ENCODE measurements at places on chromosomes 13 and 19. TPM values are rescaled to one million over a fixed set of nuclear protein-coding genes. Genes with fewer than 3 reads are reported as not detected.

GRCh38 chr13:80630685-80631121 lies 289.8 kb upstream of the SPRY2 start:
- no peak for DNase-seq

Gene TRMT1
- 28.3 TPM for total RNA-seq

Gene IGFL1
- total RNA-seq, result not detected

Gene NLRP7
- not detected for total RNA-seq

DNA sequence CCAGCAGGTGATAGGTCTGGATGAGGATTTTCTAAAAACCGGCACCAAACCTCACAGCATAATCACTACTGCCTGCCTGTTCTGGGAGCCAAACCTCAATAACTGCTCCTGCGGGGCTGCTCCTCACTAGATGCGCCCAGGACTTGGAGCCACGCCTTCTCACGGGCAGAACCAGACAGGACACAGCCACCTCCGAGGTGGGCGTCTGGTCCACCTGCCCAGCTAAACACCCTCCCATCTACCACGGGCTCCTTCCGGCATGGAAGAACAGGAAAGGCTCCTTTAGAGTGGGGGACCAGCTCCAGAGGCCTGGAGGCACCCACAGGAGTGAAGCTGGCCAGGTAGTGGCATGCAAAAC lies 73.5 kb downstream of the PEPD start:
- DNase-seq, result no peak

- DNase-seq, result no peak
Measured at GRCh38 chr19:44912854-44913253, 1.6 kb upstream of the APOC1 start.

Gene LYPD3
- total RNA-seq, result not detected

Gene ARRDC2
- total RNA-seq, result 1.9 TPM

GRCh38 chr13:110836605-110836903 lies 78.3 kb downstream of the ANKRD10 start:
- no peak for DNase-seq

DNA sequence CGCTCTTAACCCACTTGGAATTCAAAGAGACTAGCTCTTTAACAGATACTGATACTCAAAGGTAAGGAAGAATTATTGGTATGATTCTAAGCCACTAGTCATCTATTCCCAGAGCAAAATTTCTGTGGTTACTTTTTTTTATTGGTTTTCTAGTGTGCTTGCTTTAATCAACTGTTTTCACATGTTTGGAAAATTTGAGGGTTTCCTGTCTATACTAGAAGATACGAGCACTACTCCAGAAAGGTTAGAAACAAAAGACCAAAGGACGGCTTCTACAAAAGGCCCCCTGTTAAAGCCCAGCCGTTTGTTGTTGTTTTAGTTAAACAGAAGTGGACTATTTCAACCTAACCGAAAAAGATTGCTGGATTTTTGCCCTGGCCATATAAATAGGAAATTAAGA lies 18.5 kb upstream of the LPAR6 start:
- DNase-seq, result no peak

DNA sequence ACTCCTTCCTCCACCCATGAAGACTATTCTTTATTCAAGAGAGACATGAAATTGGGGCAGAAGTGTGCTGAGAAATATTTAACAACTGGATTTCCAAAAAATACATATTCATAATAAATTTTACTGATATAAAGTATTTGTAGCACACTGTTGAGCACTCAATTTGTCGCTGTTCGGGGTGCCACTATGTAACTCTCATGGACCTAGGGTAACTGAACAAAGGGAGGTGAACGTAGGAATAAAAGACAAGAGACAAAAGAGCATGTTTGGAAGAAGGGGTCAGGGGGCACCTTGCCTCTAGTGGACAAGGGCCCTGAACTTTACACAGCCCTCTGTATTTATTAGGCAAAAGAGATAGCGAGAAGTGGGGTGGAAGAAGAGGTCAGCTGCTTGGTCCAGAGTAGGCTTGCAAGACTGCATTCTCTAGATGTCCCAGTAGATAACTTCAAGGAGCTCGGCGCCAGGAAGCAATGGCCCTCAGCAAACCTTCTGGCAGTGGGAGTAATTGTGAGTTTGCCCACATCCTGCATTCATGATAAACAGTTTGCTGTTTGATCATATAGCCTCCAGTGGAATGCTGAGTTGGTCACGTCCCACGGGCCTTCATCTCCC lies 4.5 kb upstream of the ZNF175 start:
- DNase-seq, result no peak

Gene TEX101
- total RNA-seq, result not detected

- DNase-seq, result peak; percentile 62
Measured at GRCh38 chr19:36215276-36216123, 594 bp downstream of the ZNF146 start.

- peak; percentile 8 for DNase-seq
Measured at GRCh38 chr19:43618921-43619261, 538 bp downstream of the ZNF428 start.

Gene PSG11
- 0.28 TPM for total RNA-seq

DNA sequence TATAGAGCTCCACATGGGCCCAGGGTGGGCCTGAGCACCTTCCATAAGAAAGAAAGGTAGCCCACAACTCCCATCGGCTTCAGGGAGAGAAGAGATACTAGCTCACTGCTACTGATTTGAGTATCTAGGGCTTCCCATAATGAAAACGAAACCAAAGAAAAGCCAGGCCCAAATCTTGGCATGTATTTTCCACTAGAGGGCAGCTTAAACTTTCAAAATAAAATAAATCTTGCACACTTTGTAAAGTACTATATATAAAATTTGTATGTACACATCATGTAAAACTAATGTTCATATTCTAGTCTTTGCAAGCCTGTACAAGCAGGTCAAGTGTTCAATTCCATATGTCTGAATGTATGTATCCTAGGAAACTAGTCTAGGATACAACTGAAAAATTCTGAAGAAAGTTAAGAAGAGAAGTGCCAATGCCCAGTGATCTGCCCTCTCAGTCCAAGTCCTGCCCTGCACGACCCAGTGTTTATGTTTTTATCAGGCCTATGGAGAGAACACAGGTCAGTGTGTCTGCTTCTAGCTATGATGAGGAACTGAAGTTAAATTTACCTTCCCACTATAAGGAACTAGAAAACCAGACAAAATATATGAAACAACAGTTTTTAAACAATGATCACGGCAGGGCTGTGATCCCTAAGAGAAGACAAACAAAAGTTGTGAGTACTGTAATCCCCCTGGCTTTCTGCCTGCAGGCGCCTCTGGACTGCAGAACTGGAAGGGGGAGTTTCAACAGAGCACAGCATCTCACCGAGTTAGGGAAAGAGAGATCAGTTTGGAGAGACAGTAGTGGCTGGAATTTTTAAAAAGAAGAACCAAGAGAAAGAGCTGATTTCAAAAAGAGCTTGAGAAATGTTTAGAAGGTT lies 475.7 kb downstream of the UQCRFS1 start:
- DNase-seq, result peak; percentile 44

Gene STAP2
- 1.3 TPM for total RNA-seq

DNA sequence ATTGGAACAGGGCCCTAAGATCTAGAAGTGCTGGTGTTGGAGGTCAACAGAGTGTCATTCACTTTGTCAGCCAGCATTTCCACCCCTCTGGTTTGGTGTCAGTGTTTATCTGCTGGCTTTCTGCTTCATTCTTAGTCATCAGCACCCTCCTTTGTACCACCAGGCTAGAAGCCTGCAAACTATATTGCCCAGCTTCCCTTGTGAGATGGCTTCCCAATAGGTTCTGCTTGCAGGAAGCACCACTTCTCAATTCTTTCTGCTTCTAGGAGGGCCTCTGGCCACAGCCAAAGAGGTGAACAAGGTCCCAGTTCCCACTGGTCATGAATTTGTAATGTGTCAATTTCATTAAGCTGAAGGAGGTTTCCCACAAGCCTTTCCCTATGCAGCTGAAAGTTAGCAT lies 36.4 kb upstream of the CALM3 start:
- DNase-seq, result no peak

- DNase-seq, result no peak
Measured at GRCh38 chr13:52395704-52396103, 10.3 kb downstream of the THSD1 start.

Gene CLDND2
- total RNA-seq, result not detected

Gene CGB5
- total RNA-seq, result not detected

DNA sequence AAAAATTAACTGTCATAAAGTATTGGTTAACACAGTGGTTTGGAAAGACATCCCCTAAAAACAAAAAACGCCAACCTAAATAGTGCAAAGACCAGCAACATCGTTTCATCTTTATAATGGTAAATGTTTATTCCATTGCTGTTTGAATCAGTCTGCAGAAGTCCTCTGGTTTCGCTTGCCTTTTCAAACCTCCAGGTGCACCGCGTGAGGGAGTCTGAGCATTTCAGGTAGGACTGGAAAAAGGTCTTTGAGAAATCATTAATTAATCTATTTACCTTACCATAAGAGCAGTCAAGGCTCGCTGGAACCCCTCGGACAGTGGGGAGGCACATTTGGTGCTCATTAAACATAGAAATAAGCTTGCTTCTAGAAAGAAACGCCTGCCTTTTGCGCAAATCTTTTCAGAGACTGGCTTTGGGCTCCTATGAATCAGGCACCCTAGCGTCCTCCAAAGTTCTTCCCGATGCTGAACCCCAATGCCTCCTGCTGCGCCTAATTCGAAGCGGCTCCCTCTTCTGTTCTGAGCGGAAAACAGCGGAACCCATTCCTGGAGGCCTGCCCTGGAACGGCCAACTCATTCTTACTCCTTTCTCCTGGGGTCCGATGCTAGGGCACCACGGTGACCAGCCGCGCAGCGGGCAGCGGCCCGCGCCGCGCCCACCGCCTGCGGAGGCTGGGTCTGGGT lies 951 bp upstream of the MTUS2 start:
- peak; percentile 12 for DNase-seq

DNA sequence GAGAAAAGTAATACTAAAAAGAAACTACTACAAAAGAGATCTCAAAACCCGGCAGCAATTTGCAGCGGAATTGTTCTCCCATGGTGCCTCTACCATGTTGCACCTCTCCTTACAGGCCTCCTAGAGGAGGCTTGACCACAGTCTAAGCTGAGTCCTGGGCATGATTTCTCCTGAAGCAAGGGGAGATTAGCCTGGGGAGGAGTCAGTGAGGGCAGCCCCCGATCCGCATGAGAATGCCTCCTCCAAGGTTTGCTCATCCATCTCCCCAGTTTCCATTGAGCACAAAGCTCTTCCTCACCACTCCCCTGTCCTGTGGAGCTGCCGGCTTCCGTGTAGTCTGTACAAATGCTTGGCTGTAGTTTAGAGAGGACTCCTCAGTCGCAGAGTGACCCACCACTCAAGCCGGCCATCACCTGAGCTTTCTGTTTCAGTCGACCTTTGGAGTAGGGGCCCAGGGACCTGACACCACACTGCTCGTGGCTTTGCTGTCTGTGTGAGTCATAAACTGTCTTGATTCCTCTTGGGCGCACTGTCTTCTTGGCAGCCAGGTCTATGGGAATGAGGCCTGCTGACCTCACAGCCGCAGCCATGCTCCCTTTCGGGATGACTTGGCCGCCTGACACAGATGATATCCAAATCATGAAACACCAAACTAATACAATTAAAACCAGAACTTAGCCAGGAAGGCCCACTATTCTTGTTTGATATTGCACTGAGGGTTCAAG lies 72.3 kb downstream of the C1QTNF9 start:
- peak; percentile 39 for DNase-seq

GRCh38 chr13:32905063-32905863 lies 111.0 kb upstream of the KL start:
- DNase-seq, result peak; percentile 3

DNA sequence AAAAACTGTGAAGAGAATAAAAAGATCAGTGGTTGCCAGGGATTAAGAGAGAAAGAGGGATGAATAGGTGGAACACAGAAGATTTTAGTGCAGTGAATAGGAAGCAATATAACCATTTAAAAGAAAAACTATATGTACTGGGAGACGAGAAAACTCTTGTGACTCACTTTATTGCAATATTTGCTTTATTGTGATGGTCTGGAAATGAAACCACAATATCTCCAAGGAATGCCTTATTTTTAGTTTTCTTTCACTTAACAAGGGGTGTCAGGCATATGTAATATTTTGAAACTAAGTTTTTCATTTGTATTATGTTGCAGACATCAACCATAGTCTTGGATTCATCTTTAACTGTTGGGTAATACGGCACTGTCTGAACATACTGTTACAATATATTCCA lies 1308.2 kb downstream of the PCDH9 start:
- no peak for DNase-seq

DNA sequence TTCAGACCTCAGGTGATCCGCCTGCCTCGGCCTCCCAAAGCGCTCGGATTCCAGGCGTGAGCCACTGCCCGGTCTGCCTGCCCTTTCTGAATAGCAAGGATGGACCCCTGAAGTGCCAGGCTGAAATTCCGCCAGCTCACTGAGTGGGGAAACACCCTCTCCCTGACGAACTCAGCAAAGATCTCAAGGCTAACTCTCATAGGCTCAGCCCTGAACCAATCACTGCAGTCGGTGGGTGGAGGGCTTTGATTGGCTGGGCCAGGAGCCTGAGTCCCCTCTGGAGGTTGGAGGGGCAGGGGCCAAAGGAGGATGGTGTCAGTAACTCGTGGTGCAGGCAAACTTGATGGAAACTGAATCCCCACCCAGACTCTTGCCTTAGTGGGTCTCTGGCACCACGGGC lies 11.2 kb upstream of the COMP start:
- no peak for DNase-seq

GRCh38 chr19:42125536-42125935 lies 6.7 kb downstream of the POU2F2 start:
- no peak for DNase-seq
